Psoas muscle (tissue), 8 donors: ENCODE measurements at places on chromosomes 2 and 18.

GRCh38 chr18:25313268-25313667 is 38.7 kb downstream of the ZNF521 start:
- DNase-seq: no peak

GRCh38 chr2:226792155-226792881 is 7.3 kb downstream of the IRS1 start:
- DNase-seq: no peak

GRCh38 chr2:73112026-73112912 is 479 bp downstream of the RAB11FIP5 start:
- peak; percentile 32 for DNase-seq

- DNase-seq: no peak
Measured at GRCh38 chr2:127255146-127255545, 35.0 kb upstream of the CYP27C1 start.

GRCh38 chr2:160062292-160063005 is at the start of gene PLA2R1:
TSS of gene PLA2R1 (minus strand) at chr2:160062615. CDS start at chr2:160062403, 212 bp downstream.
- peak; percentile 75 for DNase-seq

- no peak for DNase-seq
Measured at GRCh38 chr2:15818318-15818753, 122.0 kb upstream of the MYCN start.

DNA sequence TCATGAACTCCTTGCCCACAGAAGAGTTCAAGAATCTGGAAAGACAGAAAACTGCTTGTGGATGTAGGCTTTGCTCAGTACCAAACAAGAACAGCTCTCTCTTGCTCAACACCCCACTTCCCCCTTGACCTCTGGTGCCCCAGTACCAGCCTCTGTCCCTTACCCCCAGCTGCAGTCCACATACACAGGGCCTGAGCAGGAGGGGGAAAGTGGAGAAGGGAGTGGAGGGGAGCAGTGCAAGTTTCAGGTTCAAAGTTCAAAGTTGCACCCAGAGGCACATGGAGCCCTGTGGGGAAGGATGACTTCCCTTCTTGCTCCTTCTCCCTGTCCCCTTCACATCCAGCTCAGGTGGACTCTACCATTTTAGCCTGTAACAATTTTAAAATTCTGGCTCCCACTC is 61.1 kb upstream of the LPIN2 start:
- no peak for DNase-seq

DNA sequence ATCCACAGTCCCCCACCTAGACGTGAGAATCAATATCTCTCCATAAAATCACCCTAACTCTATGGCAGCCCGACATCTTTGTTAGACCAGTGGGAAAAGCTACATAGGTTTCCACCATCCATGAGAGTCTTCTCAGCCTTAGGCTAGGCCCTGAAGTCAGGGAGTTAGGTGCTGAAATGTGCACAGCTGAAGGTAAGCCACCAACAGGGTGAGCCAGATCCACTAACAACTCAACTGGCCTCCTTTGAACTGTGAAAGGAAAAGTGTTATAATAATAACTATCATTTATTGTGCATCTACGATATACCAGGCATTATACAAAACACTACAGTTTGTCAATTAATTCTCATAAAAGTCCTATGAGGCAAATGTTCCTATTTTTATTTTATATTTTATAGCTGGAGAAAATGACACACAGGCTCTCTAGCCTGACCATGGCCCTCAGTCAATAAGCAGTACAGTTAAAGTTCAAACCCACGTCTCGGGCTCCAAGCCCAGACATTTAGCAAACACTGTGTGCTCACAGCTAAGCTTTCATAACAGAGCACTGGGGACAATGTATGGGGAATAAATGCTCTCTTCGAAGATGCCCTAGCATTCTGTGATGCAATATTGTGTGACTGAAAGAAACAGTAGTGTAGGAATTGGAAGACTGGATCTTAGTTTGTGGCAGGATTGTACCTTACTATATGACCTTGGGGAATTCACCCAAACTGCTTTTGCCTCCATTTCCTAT is 11.2 kb upstream of the CYP27C1 start:
- DNase-seq: no peak

DNA sequence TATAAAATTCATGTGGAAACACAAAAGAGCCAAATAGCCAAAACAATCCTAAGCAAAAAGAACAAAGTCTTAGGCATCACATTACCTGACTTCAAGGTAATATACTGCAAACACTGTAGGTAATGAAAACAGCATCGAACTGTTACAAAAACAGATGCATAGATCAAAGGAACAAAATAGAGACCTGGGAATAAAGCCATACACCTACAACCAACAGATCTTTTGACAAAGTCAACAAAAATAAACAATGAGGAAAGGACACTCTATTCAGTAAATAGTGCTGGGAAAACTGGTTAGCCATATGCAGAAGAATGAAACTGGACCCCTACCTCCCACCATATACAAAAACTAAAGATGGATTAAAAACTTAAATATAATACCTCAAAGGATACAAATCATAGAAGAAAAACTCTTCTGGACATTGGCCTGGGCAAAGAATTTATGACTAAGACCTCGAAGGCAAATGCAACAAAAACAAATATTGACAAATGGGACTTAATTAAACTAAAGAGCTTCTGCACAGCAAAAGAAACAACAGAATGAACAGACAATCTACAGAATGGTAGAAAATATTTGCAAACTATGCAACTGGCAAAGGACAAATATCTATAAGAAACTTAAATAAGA is 218.0 kb downstream of the PHLPP1 start:
- no peak for DNase-seq

DNA sequence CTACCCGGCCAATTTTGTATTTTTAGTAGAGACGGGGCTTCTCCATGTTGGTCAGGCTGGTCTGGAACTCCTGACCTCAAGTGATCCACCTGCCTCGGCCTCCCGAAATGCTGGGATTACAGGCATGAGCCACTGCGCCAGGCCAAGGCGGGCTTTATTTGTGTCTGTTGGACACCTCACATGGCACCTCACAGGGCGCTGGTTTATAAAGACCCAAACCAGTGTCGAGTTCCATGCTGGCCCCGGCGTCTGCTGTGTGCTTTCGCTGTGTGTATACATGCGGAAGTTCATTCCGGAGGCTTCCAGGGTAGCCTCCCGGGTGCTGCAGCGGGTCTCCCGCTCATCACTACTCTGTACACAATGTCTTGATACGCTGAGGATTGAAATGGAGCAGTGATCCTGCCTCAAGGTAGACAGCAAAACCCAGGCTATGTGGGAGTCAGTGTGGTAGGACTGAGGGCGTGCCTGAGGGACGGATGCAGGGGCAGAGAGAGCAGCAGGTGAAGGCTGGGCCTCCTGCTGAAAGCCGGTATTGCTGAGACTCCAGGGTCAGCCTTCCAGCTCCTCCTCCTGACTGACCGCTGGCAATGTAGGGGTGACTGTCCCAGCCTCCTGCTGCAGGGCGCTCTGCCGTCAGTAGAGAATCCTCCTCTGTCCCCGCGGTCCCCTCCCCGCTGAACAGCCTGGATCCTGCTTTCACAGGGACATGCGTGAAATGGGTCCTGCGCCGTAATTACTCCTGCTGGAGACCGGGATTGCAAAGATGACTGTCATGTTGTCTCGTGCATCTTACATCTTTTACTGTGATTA is 22.7 kb downstream of the LDLRAD4 start:
- DNase-seq: no peak

- DNase-seq: no peak
Measured at GRCh38 chr18:67651438-67651837, 134.9 kb upstream of the DSEL start.
